AG08395 (cell line): ENCODE measurements at places on chromosomes 11 and 22.

GRCh38 chr11:85277693-85278092 lies 349.5 kb downstream of the DLG2 start:
- no peak for DNase-seq

GRCh38 chr22:37911697-37912096 lies 5.6 kb downstream of the MICALL1 start:
- no peak for DNase-seq

GRCh38 chr11:130042093-130042591 lies 27.6 kb upstream of the APLP2 start:
- peak; percentile 83 for DNase-seq

DNA sequence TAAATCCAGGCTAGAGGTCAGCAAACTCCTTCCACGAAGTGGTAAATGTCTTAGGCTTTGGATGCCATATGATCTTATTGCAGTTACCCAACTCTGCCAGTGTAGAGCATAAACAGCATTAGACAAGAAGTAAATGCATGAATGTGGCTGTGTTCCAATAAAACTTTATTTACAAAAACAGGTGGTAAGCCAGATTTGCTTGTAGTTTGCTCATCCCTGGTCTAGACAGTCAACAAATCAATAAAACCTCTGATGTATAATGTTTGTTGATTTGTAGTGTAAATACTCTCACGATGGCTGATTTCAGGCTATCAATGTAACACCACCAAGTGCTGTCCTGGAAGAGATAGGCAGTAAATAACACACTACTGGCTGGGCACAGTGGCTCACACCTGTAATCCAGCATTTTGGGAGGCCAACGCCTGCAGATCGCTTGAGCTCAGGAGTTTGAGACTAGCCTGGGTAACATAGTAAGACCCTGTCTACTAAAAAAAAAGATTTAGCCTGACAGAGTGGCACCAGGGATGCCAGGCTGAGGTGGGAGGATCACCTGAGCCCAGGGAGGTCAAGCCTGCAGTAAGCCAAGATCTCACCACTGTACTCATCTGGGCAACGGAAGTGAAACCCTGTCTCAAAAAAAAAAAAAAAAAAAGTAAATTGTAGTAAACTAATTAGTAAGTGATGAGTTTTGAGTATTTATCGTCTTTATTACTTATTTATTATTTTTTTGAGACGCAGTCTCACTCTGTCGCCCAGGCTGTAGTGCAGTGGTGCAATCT lies 6.9 kb upstream of the CATSPER1 start:
- DNase-seq = no peak

DNA sequence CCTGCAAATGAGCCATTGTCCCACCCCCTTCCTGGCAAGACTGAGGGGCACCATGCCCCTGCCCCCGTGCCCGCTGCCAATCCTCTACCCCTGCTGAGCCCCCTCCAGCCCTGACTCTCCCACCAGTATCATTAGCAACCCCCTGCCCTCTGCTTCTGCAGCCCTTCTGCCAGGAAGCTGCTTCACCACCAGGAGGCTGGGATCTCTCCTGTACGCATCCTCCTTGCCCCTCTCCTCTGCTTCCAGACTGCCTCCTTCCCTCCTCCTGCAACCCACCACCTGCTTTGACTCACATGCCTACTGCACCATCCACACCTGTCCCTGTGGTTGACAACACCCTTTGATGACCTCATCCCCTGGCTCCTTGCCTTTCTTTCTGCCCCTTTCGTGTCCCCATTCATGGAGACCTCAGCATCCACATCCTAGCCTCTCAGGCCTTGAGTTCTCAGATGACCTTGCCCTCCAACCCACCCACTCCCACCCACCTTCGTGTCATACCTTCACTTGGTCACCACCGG lies 13.4 kb upstream of the PNPLA3 start:
- no peak for DNase-seq

DNA sequence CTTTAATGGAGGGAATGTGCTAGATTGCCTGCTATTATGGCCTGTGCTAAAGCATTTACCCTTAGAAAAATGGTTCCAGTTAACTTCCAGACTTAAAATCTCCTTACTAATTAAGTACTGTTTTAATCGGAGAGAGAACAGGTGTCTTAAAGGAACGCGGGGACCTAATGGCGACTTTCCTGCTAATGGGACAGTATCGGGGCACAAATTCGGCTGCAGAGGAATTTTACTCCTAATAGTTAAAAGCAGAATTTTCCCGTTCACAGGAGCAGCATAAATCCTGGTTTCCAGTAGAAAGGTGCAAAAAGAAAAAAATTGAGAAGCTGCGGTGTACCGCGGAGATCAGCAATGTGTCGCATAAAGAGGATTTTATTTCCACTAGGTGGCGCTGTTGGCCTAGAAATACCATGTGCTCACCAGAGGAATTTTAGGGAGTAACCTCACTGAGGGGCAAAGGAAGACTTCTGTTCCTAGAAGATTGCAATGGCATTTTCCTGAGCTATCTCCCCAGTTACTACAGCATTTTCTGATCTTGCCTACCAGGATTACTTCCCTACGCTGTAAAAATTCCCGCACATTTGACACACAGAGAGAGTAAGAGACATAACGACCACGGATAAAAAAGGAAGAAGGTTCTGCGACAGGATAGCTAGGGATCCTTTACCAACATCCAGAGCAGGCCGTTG lies 44.5 kb downstream of the ZNF280B start:
- DNase-seq = peak; percentile 63

- no peak for DNase-seq
Measured at GRCh38 chr22:27315833-27316232, 485.7 kb downstream of the MN1 start.

DNA sequence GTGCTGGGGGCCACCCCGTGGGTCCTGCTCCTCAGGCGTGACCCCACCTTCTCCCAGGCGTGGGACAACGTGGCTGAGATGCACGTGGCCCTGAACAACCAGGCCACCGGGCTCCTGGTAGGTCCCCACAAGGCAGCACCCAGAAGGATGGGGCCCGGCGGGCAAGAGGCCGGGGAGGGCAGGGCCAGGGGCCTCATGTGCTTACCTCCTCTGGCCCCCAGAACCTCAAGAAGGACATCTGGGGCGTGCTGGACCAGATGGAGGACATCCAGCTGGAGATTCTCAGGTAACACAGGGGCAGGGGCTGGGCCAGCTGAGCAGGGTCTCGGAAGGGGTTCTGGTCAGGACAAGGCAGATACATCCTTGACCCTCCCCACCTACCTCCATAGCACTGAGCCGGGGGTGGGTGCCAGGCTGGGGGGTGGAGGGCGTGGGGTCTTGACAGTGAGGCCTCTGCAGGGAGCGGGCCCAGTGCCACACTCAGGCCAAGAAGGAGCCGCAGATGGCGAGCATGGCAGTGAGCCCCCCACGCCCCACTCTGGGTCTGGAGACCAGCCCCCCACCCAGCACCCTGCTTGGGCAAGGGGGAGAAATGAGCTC lies 186.3 kb downstream of the IGLL1 start:
- no peak for DNase-seq

DNA sequence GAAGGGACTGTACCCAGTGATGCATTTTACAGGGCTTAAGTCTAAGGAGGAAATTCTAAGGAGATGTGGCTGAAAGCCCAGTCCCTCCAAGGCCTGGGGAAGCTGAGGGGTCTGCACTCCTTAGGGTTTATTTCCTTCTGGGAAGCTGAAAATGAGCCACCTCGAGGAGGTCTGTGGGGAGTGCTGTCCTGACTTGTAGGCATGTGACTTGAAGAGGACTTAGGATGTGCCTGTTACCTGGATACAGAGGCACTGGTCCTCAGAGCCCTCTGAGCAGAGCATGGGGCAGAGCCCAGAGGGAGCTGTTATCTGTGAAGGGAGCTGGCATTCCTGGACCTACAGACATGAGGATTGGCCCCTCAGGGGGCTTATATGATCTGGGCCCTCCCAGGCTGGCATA lies 77.1 kb downstream of the TP53I11 start:
- DNase-seq = no peak

DNA sequence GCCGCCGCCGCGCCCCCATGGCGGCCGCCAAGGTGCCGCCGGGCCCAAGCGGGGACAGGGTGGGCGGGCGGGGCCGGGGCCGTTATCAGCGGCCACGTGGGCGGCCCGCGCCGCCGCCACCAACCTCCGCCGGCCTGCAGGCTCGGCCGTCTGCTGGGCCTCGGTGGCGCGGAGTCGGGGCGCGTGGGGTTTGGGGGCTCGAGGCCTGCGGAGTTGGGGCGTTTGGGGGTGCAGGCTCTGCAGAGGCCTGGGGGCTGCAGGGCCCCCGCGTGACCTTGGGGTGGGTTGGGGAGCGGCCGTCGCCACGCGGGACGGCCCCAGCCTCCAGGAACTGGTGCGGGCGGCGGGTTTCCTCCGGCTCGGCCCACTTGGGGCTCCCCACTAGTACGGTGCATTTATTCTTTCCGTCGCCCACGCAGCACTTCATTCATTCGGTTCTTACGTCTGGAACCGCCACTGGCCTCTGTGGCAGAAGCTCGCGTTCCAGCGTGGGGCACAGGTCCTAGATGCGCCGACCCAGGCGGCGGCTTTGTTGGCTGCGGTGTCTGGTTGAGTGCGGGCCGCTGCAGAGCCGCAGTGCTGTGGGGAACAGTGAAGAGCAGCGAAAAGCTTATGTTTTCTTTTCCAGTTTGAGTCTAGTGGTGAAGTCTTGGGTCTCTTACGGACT lies 740 bp upstream of the TRMT2A start:
- peak; percentile 31 for DNase-seq

- DNase-seq = no peak
Measured at GRCh38 chr11:72669527-72669926, 4.7 kb downstream of the PDE2A start.

GRCh38 chr22:22800716-22801115 lies 86.9 kb upstream of the IGLL5 start:
- DNase-seq = peak; percentile 7

DNA sequence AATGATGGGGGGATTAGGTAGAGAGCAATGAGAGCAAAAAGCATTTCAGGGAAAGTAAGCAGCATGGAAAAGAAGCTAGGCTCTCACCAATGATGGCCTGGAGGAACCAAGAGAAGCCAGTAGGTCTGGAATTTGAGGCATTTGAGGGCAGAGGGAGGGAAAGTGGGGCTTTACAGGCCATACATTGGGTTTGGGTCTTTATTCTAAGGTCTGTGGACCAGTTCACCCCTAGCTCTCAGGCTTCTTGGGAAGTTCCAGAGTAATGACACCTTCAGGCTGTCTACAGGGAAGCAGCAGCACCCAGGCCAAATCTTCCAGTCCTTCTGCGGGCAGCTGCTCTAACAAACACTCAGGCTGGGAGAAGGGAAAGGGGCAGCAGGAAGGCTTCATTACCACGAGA lies 29.4 kb downstream of the ARFGAP2 start:
- no peak for DNase-seq

DNA sequence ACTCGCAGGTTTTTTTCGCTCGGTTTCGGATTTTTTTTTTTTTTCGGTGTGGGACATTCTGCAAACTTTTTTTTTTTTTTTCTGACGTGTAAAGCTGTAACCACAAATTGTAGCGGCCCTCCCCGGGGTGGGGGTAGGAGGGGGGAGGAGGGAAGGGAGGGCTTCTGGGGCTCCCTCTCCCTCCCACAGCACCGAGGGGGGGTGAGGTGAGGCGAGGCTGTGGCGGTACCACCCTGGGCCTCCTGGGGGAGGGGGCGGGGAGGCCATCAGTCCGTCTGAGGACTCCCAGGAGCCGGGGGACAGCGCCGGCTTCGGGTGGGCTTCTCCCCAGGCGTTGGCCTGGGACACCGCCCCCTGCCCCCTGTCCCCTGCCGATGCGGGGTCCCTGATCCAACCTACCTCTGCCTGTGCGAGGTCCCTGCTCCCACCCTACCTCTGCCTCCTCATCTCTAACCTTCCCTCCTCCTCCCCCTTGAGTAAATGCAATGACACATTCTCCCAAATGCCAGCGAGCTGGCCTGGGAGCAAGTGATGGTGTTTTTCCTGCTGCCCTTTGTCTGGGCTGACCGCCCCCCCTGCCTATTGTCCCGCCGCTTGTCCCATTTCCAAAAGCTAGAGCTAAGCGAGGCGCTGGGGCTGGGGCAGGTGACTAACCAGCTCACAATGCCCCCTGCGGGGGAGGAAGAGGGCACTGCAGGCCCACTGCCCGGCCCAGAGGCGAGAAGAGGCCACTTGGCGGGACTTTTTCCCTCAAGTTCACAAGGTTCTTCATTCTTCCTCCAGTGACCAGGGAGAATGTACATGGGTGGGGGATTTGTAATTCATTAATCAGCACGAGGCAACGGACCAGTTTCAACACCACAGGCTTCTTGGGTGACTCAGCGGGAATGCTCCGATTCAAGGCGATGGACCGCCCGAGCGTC lies 511 bp upstream of the CLCF1 start:
- DNase-seq = peak; percentile 95

DNA sequence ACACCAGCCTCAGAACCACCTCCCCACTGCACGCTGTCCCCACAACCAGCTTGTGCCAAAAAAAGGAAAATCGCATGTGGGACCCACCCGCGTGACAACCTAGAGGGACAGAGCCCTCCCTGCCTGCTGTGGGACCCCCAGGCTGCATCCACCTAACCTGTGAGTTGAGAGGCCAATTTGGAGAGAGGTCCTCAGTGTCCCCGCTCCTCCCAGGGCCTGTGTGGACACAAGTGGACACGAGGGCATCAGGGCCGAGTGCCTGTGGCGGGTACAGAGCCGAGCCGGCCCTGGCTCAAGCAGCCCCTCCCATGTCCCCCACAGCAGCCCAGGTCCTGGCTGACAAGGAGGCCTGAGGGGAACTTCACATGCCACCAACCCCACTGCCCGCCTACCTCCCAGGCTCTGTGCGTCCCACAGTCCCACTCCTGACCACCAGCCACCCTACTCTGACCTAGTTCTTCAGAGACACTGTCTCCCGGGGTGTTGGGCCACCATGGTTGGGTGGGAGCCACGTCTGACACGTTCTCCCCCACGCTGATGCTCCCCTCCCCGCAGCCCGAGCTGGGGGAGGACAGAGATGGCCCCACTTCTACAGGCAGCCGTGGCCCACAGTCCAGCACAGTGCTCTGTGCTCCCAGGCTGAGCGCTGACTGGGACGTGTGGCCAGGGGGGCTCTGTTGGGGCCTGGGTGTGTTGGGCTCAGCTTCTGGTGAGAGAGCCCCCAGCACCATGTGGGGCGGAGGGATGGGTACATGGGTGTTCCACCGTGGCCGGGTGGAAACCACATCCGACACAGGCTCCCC lies 19.2 kb downstream of the SELENOO start:
- DNase-seq = no peak

- no peak for DNase-seq
Measured at GRCh38 chr11:30150425-30150824, 80.4 kb upstream of the FSHB start.

DNA sequence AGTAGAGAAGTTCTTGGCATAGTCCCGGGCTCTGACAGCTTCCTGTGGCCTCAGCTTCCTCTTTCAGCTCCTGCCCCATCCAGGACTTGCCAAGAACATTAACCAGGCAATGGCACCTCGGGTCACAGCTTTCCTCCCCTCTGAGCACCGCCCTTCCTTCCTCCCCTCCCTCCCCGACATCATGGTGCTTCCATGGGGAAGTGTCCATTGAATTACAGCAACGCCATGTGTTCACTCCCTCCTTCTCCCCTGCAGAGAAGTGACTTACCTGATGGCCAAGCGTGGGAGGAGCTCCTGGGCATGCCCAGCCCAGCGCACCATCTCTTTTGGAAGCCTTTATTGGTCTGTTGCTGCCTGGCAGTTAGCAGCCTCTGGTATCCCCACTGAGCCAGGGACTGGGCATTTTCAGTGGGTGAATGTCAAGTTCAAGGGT lies 25.8 kb upstream of the DAGLA start:
- DNase-seq = no peak

GRCh38 chr22:28607795-28608194 lies 71.8 kb downstream of the TTC28 start:
- no peak for DNase-seq

- DNase-seq = peak; percentile 81
Measured at GRCh38 chr22:23289851-23290724, 109.8 kb downstream of the BCR start.
